ENCODE measurements at places on chromosomes 4 and X.

DNA sequence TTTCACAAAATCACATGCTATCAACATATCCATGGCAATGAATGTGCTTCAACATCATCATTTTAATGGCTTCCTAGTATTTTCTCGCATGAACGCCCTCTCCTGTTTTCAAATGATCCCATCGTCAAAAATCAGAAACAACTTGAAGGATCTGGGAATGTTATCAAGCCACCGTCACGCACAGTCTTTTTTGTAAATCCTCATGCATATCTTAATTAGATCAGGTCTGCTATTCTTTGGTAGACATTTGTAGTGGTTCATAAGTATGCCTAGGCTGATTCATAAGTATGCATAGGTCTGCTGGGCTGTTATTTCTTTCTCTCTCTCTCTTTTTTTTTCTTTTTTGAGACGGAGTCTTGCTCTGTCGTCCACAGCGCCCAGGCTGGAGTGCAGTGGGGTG lies 101.6 kb downstream of the CLNK start:
- DNase-seq = no peak

GRCh38 chr4:184763150-184763780 lies 29.4 kb upstream of the CENPU start:
- DNase-seq = no peak

- DNase-seq = no peak
Observed at GRCh38 chrX:32987142-32987541, 224.2 kb downstream of the DMD start.

DNA sequence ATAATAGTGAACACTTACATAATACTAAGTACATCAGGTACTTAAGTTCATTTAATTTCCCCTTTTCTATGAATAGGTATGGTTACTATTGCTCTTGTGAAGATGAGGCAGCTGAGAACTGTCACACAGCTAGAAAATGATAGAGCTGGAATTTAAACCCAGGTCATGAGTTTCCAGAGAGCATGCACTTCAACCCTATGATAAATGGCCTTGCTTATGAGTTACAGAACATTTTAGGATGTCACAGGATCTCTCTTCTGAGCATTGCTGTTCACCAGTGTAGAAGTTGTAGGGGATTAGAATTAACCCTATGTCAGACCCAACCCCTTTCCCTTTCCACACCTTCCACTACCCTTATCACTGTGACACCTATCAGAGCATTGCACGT lies 46.5 kb upstream of the TMEM33 start:
- no peak for DNase-seq

GRCh38 chrX:108312957-108313356 lies 125.3 kb downstream of the COL4A6 start:
- DNase-seq = no peak

DNA sequence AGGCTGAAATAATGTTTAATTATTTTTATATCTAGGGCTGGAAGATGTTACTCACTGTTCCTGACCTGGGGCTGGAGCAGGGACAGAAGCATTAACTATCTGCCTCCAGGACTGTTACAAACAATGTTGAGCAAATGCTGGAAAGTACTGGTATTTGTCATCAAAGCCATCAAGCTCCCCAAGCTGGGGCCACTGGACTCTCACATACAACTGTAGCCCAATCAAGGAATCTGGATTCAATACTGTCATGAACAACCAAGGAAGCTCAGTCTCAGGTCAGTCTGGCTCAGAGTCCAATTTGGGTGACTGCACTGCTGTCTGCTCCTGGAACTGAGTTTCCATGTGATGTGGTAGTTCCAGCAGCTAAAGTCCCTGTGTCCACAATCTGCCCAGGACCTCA lies 50.4 kb downstream of the APOO start:
- DNase-seq = no peak

GRCh38 chrX:113726898-113727297 lies 857.0 kb upstream of the HTR2C start:
- no peak for DNase-seq

GRCh38 chr4:182583703-182584415 lies 333.3 kb downstream of the DCTD start:
- no peak for DNase-seq

DNA sequence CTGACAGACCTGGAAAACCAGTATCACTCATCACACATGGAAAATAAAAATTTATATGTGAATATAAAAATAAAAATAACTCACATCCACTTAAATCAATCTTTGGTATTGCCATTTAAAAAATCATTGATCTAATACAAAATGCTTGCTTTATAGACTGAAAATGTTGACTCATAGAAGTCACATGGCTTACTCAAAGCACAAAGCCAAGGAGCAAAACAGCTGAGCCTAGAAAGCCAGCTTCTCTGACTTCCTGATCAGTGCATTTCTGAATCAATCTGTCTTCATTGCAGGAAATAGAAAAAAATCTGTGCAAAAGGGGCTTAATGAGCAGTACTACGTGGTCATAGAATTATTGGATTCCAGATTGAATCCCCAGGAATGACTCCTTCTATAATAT lies 176.9 kb upstream of the HS3ST1 start:
- DNase-seq = no peak

DNA sequence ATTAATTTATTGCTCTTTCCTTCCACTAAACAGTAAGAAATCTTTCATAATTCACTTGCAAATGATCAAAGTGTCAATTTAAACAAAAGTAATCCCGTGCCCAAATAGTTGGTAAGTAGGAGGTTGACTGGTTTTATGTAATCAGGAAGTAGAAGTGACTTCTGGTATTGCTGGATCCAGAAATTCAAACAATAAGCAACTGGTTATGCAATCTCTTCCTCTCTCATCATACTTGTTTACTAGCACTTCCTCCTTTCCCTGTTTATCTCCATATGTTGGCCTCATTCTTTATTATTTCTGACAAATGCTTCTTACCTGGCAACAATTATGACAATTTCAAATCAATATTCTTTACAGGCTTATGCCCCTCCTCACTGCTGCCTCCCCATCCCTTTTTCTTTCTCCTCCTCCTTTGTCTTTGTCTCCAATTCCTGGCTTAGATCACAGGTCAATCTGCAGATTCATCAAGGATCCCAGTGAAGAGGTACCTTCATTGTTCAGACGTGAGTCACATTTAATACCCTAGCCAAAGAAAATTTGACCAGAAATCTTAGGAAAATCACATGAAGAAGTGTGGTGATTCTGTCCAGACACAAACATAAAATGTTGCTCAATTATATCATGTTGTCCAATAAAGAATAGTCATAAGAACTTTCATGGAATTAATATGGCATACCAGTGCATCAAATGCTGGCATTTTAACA lies 323.2 kb upstream of the PCDH7 start:
- no peak for DNase-seq

GRCh38 chr4:18077808-18078207 lies 56.3 kb upstream of the LCORL start:
- DNase-seq = no peak

DNA sequence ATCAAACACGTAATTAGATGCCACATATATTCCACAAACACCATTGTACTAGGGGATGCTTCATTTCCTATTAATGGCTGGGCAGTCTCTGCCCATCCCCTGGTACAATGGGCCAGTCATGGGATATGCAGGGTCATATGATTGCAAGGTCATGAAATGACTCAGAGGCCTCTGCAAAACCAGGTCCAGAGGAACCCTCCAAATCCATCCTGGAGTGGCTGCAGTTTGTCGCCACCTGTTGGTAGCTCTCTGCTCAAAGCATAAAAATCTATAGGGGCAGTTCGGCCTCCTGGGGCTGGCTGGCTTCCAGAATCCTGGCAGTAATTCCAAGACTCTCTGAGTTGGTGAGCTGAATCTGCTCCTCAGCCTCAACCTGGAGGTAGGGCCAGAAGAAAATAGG lies 22.9 kb upstream of the PUDP start:
- no peak for DNase-seq

DNA sequence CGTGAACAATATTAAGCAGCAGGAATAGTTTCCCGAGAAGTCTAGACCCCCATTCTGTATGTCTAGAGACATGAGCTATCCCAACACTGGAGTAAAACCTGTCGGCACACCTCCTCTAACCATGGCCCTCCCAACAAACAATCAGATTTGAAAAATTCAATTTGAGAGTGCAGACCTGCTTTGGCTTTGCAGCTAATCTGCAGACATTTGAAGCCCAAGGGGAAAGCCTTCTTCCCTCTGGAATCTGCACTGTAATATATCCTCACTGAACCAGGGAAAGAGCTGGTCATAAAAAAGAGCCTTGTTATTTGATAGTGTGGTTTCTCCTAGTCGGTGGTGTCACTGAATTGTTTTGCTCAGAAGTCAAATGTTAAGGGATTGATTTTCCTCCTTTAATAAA lies 44.6 kb upstream of the KLHL34 start:
- DNase-seq = no peak

DNA sequence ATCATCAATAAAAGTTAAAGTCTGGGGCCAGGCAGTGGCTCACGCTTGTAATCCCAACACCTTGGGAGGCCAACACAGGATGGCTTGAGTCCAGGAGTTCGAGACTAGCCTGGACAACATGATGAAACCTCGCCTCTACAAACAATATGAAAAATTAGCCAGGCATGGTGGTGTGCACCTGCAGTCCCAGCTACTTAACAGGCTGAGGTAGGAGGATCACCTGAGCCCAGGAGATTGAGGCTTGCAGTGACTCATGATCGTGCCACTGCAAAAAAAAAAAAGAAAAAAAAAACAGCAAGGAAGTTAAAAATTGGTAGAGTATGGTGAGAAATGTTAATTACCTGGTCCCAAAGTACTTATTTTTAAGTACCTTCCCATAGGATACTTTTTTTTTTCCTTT lies 27.5 kb downstream of the FBXW7 start:
- DNase-seq = no peak

GRCh38 chr4:111879539-111879938 lies 265.7 kb upstream of the FAM241A start:
- DNase-seq = no peak

DNA sequence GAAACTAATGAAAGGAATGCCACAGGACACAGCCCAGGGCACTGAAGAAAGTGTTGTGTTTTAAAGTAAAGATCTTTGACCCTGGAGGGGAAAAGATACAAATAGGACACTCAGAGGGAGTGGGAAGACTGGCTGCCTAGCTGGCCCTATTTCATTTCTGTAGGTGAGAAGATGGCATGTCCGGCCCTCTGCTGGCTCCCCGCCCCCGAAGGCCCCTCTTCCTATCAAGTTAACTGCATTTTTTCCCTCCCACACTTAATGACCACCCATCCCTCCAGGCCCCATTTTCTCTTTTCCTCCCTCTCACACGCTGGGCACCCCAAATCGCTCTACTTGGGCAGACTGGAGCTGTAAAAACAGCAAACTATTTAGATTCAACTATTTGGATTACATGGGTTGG lies 5.5 kb upstream of the TRIM75 start:
- no peak for DNase-seq

DNA sequence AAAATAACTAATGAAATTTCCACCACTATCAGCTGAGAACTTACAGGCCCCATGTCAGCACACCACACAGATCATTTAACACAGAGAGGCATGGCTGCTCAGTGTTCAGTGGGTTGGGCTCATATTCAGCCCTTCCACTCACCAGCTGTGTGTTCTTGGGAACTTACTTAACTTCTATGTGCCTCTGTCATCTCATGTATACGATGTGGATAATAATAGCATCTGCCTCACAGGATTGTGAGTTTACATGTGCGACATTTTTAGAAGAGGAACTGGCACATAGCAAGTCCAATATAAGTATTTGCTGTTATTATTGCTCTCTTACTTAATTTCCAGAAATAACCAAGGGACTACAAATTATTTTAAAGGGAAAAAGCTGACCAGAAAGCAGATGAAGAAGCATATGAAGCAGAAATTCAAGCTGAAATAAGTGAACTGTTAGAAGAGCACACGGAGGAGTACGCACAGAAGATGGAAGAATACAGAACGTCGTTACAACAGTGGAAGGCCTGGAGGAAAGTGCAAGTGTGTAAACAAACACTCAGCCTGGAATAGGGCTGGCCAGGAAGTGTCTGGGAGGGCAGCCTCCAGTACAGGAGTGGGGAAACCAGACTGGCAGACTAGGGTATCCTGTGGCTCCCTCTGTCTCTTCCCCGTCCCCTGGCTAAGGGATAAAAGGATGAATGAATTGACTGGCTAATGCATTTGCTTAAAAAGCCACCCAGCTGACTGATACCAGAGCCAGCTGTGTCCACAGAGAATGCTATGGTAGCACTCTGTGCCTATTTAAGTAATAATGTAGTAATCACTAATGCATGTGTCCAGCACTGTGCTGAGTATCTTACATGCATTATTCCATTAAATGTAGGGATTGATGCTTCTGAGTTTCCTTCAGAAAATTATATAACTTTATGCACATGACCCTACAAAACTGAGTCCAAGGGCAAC lies 67.1 kb downstream of the CC2D2A start:
- no peak for DNase-seq

- DNase-seq = no peak
Observed at GRCh38 chr4:42710761-42711160, 53.9 kb upstream of the ATP8A1 start.

GRCh38 chr4:56388306-56388705 lies 1.0 kb upstream of the AASDH start:
- DNase-seq = no peak

- DNase-seq = no peak
Observed at GRCh38 chr4:153292897-153293741, 51.4 kb upstream of the MND1 start.

DNA sequence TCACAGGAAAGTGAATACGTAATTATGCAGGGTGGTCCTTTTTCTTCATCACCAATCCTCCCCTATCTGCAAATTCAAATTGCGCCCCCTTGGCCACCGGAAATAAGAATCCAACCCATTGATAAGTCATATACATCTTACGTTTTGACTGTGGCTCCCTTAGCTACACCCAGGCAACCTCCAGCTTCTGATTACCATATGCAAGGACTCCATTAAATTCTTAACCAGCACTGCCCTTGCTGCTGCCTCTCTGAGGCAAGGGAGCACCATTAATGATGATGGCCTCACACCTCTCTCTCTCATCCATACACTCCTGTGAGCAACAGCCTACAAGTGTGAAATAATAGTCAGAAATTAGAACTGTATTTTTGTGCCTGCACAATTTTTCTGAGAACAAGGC lies 106.0 kb upstream of the NOCT start:
- DNase-seq = no peak

DNA sequence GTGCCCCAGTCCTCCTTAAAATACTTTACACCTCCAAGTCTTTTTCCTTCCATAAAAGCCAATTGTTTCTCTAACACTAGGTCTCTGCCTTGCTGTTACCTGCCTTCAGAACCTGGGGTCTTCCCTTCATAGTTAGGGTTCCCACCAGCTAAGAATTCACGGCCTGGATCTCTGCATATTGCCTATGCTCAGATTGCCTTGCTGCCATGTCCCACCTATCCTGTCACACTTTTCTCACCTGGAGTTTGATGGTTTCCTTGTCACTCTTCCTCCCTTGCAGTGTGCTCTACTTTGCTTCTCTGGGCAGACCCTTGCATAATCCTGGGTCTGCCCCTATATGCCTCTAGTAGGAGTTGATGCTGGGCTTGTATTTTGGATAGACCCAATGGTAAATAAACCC lies 36.6 kb upstream of the TMPRSS11E start:
- no peak for DNase-seq

DNA sequence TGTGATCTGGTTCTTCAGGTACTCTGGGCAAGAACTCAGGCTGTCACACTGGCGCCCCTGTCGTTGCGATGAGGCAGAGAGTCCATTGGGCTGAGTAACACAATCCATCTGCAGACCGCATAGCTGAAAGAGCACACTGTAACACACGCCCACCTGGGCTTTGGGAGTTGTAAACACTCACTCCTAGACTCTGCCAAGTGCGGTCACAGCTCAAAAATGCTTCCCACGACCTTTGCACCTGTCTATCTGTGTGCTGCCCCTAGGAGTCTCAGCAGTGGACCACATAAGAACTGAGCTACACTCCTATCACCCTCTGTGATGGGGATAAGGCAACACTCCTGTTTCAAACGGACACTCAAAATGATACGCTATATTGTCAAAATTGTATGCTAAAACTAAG lies 2028.3 kb downstream of the PCDH7 start:
- no peak for DNase-seq

All from GF-D8 (cell line).